ENCODE measurements at places on chromosomes 7 and 10. TPM values are rescaled to one million over a fixed set of nuclear protein-coding genes. Genes with fewer than 3 reads are reported as not detected.

The ADAM12 gene
- total RNA-seq: 2.0 TPM

GRCh38 chr10:126247446-126247975 is 140.8 kb downstream of the ADAM12 start:
- peak; percentile 60 for DNase-seq

The NKX2-3 gene
- not detected for total RNA-seq

GRCh38 chr7:47330561-47331178 is 251.2 kb downstream of the TNS3 start:
- DNase-seq: no peak

DNA sequence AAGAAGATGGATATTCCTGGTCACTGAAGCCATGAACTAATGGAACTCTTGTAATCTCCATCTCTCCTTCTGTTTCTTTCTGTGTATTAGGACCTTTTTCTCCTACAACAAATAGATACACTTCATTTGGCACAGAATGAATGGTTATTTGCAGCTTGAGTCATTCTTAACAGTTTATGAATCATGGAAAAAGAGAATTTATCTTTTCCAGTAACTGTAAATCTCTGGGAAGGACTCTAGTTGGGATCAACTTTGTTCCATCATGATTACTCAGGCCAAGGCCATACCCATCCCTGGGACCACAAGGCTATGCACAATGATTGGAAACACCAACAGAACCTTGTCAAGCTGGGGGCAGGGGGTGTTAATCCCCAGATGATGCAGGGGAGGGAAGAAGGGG is 36.1 kb upstream of the MDFIC start:
- no peak for DNase-seq

- no peak for DNase-seq
These were observed 51.1 kb upstream of the PRSS58 start for GRCh38 chr7:142308918-142309317.

DNA sequence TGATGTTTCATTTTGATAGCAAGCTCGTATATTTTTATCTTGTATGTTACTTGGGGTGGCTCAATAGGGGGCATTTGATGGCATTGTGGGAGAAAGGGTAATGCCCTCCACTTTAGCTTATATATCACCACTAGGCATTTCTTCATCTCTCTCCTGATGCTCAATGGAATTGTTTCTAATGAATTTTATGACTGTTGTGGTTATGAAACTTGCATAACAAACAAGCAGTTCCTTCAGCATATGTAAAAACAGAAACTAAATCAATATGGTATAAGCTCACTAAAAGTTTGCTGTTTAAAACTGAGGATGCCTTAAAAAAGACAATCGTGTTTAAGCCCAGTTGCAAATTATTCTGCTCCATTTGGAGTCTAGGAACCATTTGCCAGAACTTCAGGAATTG is 75.5 kb downstream of the CDK14 start:
- DNase-seq: no peak

GRCh38 chr7:134472572-134473244 is 13.8 kb upstream of the AKR1B1 start:
- DNase-seq: no peak

DNA sequence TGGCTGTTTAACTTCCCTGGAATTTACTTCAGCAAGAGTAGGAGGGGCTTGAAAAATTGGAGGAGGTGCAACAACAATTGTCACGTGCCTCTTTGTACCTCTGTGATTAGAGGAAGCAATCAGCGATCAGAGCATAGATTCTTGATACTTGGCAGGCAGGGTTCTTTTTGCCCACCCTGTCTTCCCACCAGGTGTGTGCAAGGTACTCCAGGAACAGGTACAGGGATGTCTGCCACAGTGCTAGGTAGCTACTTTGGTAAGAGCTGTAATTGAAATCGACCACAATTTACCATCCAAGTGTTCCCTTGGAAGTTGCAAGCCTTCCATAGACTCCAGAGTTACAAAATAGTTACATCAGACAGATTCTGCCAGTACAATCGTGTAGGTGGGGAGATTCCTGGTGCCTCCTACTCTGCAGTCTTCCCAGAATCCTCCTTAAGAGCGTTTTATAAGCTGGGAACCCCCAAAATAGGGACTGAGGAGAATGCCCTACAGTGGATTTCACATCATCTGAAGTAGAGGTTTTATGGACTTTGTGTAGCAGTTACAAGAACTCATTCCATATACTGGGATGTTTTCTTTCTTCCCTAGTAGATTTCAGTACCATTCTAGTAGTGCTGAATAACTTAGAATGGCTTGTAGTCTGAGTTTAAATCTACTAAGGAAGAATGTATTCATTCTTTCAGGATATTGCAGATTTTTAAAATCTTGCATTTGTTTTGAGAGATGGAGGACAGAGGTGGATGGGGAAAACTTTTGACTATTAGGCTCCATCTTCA is 101.9 kb downstream of the EXOC4 start:
- DNase-seq: no peak

- no peak for DNase-seq
These were observed 408.4 kb downstream of the ETV1 start for GRCh38 chr7:13581097-13581496.

The HPS1 gene
- 33.9 TPM for total RNA-seq

The BAMBI gene
- 21.4 TPM for total RNA-seq

The MYH16 gene
- total RNA-seq: not detected

The SDK1 gene
- total RNA-seq: 5.0 TPM

DNA sequence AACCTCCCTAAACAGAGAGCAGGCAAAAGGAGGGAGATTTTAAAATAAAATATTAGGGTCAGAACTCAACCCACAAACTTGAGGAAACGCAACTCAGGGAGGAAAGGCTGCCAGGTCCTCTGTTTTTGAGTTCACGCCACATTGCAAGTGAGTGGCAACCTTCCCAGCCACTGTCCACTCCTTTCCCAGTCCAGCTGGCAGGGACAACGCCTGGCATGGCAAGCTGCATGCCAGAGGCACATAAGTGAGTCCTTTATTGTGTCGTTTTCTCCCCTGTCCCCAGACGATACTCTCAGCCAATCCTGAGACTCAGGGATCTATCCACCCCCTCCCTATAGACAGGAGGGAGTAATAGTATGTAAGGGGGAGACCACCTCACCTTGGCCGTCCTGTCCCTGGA is 22.4 kb downstream of the FBXW4 start:
- DNase-seq: peak; percentile 66

The HOXA9 gene
- total RNA-seq: not detected

- no peak for DNase-seq
These were observed 197.0 kb upstream of the FZD1 start for GRCh38 chr7:91067242-91067641.

The C10orf71 gene
- total RNA-seq: 100 TPM

Data from heart right ventricle (tissue), 16 donors.